Activated T-helper 2 cell treated with anti-CD3 and anti-CD28 coated beads, Interferon-gamma antibody, Interleukin-2, Interleukin-4, amounts not matched to agents 10 μg/mL and 5 μg/mL and 100 μg/mL, durations not matched to agents 14 hours and 24 hours and 36 hours (primary cell): ENCODE measurements at places on chromosomes 16 and 17. TPM values are rescaled to one million over a fixed set of nuclear protein-coding genes. Genes with fewer than 3 reads are reported as not detected.

DNA sequence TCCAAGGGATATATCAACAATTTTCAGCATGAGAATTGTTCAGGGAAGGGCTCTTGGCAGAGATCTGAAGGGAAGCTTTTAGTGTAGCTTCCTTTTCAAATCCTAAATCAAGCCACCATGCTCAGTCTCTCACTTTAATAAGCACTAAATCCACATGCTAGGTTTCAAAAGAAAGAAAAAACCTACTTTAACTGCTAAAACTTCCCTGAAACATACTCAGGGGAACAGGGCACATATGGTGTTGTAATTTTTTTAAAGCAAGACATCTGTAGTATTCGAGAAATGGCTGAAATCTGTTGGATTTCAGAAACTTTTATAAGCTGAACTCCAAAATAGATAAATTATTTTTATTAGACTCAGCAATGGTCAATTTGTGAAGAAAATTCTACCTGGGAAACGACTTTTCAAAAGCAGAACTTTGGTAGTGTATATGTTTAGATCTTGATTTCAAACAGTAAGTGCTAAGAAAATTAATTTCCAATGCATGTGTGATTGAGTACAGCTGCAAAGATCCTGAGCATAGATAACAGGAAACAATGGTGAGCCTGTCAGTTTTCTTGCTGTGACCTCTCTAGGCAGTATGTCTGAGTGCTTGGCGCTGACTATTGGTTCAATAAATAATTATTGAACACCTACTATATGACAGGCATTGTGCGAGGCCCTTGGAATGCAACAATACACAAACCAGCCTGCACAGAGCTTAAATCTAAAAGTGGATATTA, 804.5 kb upstream of the SOX9 start:
- no peak for DNase-seq
- H3K4me1 ChIP-seq, result no peaks in the 10 kb centered on the region

GRCh38 chr17:66840061-66840460, 5.1 kb downstream of the CACNG5 start:
- DNase-seq, result no peak
- H3K4me3 ChIP-seq, result no peak overlapping the region
- H3K27me3 ChIP-seq, result peaks cover 22% of the 10 kb centered on the region
- no peak overlapping the region for H3K27ac ChIP-seq

DNA sequence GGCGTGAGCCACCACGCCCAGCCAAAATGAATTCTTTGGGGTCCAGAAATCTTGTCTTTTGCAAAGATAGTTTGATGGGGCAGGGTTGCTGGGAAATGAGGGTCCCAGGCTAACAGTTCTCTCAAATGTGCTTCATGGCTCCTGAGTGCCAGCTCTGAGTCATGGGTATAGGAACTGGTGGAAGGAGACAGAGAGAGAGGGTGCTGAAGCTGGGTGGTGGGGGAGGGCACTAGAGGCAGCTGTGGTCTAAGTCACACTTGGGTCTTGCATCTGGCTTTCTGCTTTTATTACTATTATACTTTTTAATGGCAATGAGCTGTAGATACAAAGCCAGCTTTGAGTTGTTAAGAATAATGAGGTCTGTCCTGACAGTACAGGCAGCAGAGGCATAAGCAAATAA, 54.6 kb downstream of the PRKCA start:
- peaks cover 67% of the 10 kb centered on the region for H3K36me3 ChIP-seq
- no peaks in the 10 kb centered on the region for H3K27me3 ChIP-seq
- peaks cover 71% of the 10 kb centered on the region for H3K4me1 ChIP-seq
- no peak for DNase-seq
- H3K27ac ChIP-seq, result no peak overlapping the region

DNA sequence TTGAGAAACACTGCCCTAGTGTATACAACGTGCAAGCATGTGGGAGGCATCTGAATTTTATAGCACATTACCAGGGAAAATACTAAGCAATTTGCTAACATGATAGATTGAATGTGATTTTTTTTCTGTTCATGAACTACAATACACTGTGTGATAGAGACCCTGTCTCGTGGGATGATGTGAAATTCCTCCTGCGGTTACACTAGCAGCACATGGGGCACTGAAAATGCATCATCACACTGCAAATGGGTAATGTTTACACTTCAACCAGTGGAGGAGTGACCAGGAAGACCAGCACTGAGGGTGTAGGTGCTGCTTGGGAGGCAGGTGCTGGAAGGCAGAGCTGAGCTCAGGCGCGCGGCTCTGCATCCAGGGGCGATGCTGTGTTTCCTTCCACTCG, 28.8 kb downstream of the ORC6 start:
- H3K36me3 ChIP-seq, result no peaks in the 10 kb centered on the region
- no peak for DNase-seq
- no peak overlapping the region for H3K27ac ChIP-seq
- H3K4me3 ChIP-seq, result no peak overlapping the region
- H3K4me1 ChIP-seq, result peaks cover 4% of the 10 kb centered on the region

DNA sequence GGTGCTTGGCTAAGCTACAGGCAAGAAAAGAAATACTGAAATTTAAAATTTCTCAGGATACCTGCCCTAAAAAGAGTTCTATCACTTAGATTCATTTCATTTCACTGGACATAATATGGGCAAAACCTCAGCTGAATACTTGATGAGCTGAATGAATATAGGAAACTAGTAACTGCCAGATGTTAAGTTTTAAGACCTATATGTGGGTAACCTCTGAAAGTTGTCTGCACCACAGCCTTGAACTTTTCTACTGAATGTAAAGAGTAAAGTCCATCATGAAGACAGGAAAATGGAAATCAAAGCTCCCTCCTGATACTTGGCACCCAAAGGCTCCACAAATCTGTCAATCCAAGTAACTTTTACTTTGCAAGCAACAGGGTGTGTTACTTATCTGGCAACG, 50.8 kb downstream of the HIC1 start:
- no peak for DNase-seq
- no peak overlapping the region for H3K4me3 ChIP-seq
- no peaks in the 10 kb centered on the region for H3K27me3 ChIP-seq

DNA sequence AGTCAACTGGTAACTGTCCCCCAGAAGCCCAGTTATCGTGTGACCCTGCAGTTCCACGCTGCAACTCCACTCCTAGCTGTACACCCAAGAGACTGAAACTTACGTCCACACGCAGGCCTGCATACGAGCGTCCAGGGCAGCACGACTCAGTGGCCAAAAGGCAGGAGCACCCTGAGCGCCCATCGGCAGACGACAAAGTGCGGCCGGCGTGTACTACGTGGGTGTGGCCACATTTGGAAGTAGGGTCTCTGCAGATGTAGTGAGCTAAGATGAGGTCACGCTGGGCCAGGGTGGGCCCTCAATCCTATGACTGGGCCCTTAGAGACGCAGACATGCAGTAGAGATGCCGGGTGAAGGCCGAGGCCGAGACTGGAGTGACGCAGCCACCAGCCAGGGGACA, 13.5 kb downstream of the GALNS start:
- no peaks in the 10 kb centered on the region for H3K36me3 ChIP-seq
- no peak overlapping the region for H3K27ac ChIP-seq
- H3K27me3 ChIP-seq, result no peaks in the 10 kb centered on the region
- DNase-seq, result no peak

GRCh38 chr17:34733333-34733732, 154.0 kb downstream of the TMEM132E start:
- H3K36me3 ChIP-seq, result no peaks in the 10 kb centered on the region
- H3K27me3 ChIP-seq, result no peaks in the 10 kb centered on the region
- no peak for DNase-seq
- H3K27ac ChIP-seq, result no peak overlapping the region

Gene CTF1
- total RNA-seq, result 0.21 and 0.30 TPM in 2 replicates

Gene ZNF205
- total RNA-seq, result 0.09 and 0.18 TPM in 2 replicates
